ENCODE measurements at places on chromosomes 6 and 20.

DNA sequence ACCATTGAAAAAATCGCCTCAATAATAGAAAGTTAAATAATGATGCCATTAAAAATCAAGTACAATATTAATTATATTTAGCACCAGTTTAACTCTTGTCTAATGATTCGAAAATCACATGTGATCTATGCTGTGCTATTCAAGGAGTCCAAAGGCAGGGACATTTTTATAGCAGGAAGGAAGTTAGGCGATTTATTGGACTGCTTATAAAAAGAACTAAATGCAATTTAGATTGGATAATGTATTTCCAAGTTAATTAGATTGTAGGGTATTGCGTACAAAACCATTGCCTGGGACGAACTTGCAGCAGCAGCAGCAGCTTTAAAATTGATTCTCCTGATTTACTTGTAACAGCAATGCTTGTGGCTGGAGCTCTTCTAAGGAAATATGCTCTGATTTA, 87.4 kb upstream of the TMEM181 start:
- no peak for DNase-seq

- DNase-seq: no peak
These were observed 131.3 kb upstream of the GMDS start for GRCh38 chr6:2376429-2377355.

DNA sequence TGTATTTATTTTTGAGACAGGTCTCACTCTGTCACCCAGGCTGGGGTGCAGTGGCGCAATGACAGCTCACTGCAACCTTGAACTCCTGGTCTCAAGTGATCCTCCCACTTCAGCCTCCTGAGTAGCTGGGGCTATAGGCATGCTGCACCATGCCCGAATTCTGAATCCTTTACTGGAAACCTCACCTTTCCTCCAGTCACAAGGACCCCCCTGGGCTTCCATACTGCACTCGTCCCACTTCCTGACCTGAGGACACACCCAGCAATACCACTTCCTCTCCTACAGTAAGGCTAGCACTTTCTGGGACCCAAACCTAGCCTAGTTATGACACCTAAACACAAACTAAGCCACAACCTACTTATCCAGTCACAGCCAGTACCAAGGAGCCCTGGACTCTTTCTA, 68.2 kb downstream of the FAM217A start:
- no peak for DNase-seq

GRCh38 chr20:63955281-63955826, 862 bp downstream of the UCKL1 start:
- no peak for DNase-seq

GRCh38 chr6:70844301-70844700, 112.6 kb downstream of the B3GAT2 start:
- DNase-seq: no peak

DNA sequence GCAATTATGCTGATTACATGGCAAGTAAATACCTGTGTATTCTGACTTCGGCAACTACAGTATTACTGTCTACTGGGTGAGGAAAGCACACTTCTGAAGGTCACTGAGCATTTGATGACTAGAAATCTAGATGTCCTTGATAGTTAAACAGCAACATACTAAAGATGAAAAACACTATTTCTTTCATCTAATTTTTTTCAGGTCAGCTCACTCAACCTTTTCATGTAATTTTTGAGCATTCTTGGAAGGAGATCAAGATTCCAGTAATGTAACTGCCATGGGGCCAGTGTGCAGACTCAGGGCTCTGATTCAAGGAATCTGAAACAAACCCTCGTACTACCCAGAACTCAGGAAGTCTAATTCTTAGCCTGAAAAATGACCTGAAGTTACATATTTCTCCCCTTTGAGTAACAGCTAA, 222.6 kb upstream of the TAB2 start:
- DNase-seq: no peak

DNA sequence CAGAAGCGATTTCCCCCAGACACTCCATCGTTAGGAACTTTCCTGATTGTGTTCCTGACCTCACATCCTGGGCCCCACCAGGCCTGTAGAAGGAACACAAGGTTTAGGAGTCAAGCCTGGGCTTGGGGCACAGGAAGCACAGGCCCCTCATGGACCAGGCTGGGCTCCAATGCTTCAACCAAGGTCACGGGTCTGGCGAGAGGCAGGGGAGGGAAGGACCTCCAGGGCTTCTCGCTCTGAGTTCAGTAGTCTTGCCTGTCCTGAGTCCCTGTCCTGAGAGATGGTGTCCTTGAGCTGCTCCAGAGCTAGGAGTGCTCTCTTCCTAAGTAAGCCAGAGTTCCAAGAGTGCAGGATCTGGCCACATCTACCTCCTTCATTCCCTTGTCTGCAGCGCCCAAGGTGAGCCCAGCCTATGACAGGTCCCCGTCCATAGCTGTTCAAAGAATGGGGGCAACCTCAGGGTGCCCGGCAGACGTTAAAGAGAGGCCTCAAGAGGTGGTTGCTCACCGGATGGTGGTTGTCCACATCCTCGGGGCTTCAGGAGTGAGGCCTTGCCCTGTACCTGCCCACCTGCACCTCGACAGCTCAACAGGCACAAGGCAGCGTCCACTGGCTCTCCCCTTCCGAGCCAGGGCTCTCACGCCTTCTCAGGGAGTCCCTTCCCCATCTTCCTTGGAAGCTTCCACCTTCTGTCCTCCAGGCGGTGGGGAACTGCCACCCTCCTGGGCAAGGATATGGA, 1.6 kb upstream of the TUBB1 start:
- no peak for DNase-seq

DNA sequence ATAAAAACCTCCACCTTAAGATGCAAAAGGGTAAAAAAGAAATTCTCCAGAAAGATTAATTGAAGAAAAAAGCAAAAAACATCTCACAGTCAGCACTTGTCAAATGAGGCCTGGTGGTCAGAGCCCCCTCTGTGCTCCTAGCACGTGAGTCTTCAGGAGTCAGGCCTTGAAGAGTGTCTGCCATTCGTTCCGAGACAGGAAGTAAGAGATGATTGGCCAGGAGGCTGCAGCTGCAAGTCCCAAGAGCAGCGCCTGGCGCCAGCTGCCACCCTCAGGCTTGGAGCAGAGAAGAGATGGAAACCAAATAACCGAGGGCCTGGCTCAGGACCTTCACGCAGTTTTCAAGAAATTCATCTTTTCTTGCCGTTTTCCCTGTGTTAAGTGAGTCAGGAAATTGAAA, 65.0 kb downstream of the FAM120B start:
- no peak for DNase-seq

GRCh38 chr6:69789578-69789977, 7.2 kb downstream of the LMBRD1 start:
- DNase-seq: no peak

DNA sequence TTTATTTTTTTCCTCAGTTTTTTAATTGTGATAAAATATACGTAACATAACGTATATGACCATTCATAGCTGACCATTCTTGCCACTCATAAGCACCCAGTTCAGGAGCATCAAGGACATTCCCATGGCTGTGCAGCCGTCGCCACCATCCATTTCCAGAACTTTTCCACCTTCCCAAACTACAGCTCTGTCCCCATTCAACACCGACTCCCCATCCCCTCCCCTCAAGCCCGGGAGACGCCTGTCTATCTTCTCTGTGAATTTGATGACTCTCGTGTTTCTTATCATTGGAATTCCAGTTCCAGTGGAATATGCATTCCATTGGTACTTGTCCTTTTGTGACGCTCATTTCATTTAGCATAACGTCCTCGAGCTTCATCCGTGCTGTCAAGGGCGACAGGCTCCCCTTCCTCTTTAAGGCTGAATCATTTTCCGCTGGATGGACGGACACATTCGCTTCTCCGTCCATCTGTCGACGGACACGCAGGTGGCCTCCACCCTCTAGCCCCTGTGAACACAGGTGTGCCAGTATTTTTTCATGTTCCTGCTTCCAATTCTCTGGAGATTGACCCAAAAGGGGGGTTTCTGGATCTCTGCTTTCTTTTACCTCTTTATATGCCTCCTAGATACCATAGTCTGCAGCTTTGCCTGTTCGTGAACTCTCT, 88.1 kb downstream of the YTHDF1 start:
- no peak for DNase-seq

DNA sequence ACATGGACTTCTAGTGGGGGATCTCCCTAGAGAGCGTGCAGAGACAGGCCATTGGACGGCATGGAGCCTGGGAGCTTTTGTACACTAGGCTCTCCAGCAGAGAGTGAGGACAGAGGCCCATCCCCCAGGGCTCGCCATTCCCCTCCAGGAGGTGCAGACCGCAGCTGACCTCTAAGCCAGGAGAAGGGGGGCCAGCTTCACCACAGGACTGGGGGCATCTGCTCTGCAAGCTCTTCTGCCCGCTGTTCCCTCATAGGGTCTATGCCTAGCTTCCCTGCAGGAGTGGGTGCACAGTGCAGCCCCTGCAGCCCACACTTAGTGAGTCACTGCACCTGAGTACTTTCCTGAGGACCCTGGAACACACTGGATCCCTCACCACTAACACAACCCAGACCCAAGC, 94.4 kb downstream of the FHL5 start:
- DNase-seq: no peak

Measured in effector memory CD8-positive, alpha-beta T cell (primary cell).